Astrocyte (in vitro differentiated cells and primary cell): ENCODE measurements at places on chromosomes 5 and 9. TPM values are rescaled to one million over a fixed set of nuclear protein-coding genes. Genes with fewer than 3 reads are reported as not detected.

- no peak overlapping the region for H3K27ac ChIP-seq
- H3K4me1 ChIP-seq, result no peaks in the 10 kb centered on the region
- no peaks in the 10 kb centered on the region for H3K36me3 ChIP-seq
- no peaks in the 10 kb centered on the region for H3K27me3 ChIP-seq
- DNase-seq, result no peak
Measured at GRCh38 chr5:115472271-115473025, 72.1 kb downstream of the FEM1C start.

- peak; percentile 36 for DNase-seq
- H3K4me1 ChIP-seq, result peaks cover 12% of the 10 kb centered on the region
- no peaks in the 10 kb centered on the region for H3K27me3 ChIP-seq
- no peak overlapping the region for H3K4me3 ChIP-seq
- H3K27ac ChIP-seq, result peak overlapping the region; percentile 54
Measured at GRCh38 chr5:53430618-53431252, 49.7 kb upstream of the FST start.

GRCh38 chr9:14405176-14405706 is 91.3 kb upstream of the NFIB start:
- DNase-seq, result no peak
- H3K4me3 ChIP-seq, result no peak overlapping the region
- H3K4me1 ChIP-seq, result peaks cover 8% of the 10 kb centered on the region
- H3K36me3 ChIP-seq, result no peaks in the 10 kb centered on the region

- H3K4me1 ChIP-seq, result peaks cover 27% of the 10 kb centered on the region
- peak overlapping the region; percentile 1 for H3K4me3 ChIP-seq
- H3K27ac ChIP-seq, result peak overlapping the region; percentile 75
- H3K27me3 ChIP-seq, result no peaks in the 10 kb centered on the region
- peak; percentile 94 for DNase-seq
- H3K36me3 ChIP-seq, result peaks cover 13% of the 10 kb centered on the region
Measured at GRCh38 chr5:71601222-71602026, 14.3 kb downstream of the MCCC2 start.

The PTPN3 gene
- 0.79 and 1.1 TPM in 2 replicates for total RNA-seq

DNA sequence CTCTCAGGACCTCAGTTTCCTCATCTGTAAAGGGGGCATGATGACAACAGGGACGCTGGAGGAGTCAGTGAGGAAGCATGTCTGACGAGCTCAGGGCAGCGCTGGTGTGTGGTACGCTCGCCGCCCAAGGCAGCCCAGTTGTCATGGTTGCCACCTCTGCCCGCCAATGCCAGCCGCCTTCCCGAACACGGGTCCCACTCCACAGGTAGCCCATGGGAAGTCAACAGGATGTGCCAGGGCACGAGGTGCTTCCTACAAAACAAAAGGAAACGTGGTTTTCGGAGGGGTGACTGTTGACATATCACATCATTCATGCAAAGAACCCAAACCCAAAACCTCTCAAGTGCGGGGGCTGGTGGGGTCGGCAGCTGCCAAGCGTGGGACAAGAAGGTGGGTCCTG is 58.1 kb downstream of the NEK6 start:
- no peak overlapping the region for H3K27ac ChIP-seq
- peaks cover 20% of the 10 kb centered on the region for H3K36me3 ChIP-seq
- no peaks in the 10 kb centered on the region for H3K4me1 ChIP-seq

GRCh38 chr5:120456006-120456405 is 8.1 kb upstream of the PRR16 start:
- no peak overlapping the region for H3K4me3 ChIP-seq
- H3K4me1 ChIP-seq, result peaks cover 3% of the 10 kb centered on the region
- no peaks in the 10 kb centered on the region for H3K36me3 ChIP-seq
- H3K27me3 ChIP-seq, result no peaks in the 10 kb centered on the region

GRCh38 chr9:101081641-101082040 is 53.1 kb downstream of the PLPPR1 start:
- H3K4me3 ChIP-seq, result no peak overlapping the region
- H3K36me3 ChIP-seq, result no peaks in the 10 kb centered on the region
- no peak overlapping the region for H3K27ac ChIP-seq
- no peaks in the 10 kb centered on the region for H3K4me1 ChIP-seq
- DNase-seq, result no peak

- DNase-seq, result peak; percentile 43
- H3K27ac ChIP-seq, result no peak overlapping the region
- H3K4me3 ChIP-seq, result no peak overlapping the region
- H3K4me1 ChIP-seq, result peaks cover 6% of the 10 kb centered on the region
Measured at GRCh38 chr5:149618581-149619248, 37.4 kb downstream of the ARHGEF37 start.

DNA sequence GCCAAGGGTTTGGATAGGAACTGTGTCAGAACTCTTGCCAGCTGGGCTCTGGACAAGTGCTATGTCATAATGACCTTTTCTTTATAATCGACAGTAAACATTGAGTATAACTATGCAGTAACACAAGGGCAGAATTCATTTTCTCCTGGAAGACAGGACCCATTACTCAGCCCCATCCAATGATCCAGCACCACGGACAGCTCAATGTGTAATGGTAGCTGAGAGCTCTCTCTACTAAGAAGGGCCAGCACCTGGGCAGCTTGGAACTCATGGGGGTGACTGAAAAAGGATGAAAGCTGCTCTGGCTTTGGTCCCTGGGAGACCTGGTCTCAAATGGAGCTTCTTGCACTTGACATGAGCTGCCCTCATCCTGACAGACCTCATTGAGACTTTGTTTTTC is 347.8 kb downstream of the TRIM32 start:
- DNase-seq, result no peak
- H3K4me3 ChIP-seq, result no peak overlapping the region
- no peaks in the 10 kb centered on the region for H3K27me3 ChIP-seq
- no peaks in the 10 kb centered on the region for H3K4me1 ChIP-seq

The CDH10 gene
- total RNA-seq, result 6.4 and 6.9 TPM in 2 replicates

The ENG gene
- 1.2 and 1.5 TPM in 2 replicates for total RNA-seq

GRCh38 chr9:101925498-101925897 is 187.1 kb upstream of the GRIN3A start:
- H3K4me1 ChIP-seq, result no peaks in the 10 kb centered on the region
- H3K36me3 ChIP-seq, result no peaks in the 10 kb centered on the region
- no peak for DNase-seq
- H3K27me3 ChIP-seq, result no peaks in the 10 kb centered on the region
- no peak overlapping the region for H3K4me3 ChIP-seq

DNA sequence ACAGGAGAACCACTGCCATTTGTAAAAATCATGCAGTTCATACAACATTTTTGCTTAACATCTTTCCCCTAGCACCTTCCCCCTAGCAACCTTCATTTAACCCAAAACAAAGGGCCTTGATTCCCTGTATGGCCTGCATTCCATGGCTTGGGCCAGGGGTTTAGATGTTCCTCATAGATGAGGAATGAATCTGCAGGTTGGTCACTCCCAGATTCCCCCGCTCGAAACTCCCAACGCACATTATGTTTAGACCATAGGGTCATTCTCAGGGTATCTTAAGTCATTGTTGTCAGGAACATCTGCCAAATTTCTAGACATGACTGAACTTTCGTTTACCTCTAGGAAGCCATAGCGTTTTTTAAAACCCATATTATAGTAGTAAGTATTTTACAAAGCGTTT is 282.2 kb upstream of the VLDLR start:
- H3K27ac ChIP-seq, result no peak overlapping the region
- no peaks in the 10 kb centered on the region for H3K4me1 ChIP-seq
- H3K36me3 ChIP-seq, result no peaks in the 10 kb centered on the region
- no peak for DNase-seq

- no peaks in the 10 kb centered on the region for H3K36me3 ChIP-seq
- H3K27ac ChIP-seq, result no peak overlapping the region
- H3K27me3 ChIP-seq, result no peaks in the 10 kb centered on the region
- H3K4me3 ChIP-seq, result no peak overlapping the region
- H3K4me1 ChIP-seq, result no peaks in the 10 kb centered on the region
Measured at GRCh38 chr5:1227667-1228066, 2.5 kb downstream of the SLC6A18 start.

DNA sequence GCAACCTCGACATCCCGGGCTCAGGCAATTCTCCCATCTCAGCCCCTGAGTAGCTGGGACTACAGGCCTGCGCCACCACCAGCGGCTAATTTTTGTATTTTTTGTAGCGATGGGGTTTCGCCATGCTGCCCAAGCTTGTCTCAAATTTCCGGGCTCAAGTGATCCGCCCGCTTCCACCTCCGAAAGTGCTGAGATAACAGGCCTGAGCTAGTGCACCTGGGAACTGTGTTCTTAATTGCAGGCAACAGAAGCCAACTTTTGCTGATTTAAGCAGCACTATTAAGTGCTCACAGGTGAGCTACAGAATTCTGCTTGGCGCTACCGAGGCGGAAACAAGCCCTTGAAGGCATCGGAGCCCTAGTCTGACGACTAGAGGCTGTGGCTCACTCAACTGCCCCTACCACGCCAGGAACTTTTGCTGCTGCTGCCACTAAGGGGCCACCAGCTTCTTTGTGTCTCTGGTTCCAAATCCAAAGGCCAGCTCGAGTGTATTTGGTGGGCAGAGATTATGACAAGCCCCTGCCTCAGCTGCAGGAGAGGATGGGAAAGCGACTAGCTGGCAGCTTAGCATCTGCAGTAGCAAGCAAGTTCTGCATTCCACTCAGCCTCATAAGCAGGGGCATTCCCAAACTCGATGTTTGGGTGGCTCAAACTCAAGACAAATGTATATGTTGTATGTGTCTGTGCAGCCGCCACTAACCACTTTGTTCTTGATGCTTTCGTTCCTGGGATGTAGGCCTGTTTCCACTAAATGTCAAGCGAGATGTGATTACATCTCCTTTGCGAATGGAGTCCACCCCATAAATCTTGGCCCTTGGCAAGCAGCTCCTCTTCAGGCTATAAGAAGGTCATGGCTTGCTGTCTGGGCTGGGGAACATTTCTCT is 10.6 kb upstream of the HMCN2 start:
- H3K4me1 ChIP-seq, result no peaks in the 10 kb centered on the region
- peaks cover 9% of the 10 kb centered on the region for H3K27me3 ChIP-seq
- H3K4me3 ChIP-seq, result no peak overlapping the region
- H3K27ac ChIP-seq, result no peak overlapping the region

DNA sequence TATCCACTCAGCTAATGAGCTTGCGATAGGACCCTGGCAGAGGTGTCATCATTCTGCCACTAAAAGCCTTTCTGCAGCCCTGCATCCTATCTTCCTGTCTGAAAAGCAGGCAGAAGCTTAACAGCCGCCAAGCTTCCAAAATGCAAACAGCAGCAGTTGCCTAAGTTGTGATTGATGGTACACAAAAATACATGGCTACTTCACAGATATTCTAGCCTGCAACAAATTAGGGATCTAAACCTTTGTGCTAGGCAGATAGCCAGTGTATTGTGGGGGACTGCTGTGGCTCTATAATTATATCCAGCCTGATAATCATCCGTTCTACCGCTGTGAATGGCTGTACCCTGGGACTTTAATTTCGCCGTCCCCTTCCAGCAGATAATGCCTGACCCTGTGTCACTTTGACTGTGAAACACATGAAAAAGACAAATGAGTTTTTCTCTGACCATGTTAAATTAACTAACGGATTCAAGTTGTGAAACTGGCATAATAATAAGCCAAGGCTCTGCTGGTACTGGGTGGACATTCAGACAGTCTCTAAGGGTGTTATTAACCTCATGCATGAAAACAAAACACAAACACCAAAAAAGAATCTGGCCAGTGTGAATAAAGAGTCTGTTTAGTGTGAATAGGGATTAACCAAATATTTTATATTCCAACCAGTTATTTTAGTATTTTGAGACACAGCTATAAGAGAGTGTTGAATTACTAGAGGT is 45.9 kb downstream of the SEMA6A start:
- no peak overlapping the region for H3K4me3 ChIP-seq
- peaks cover 18% of the 10 kb centered on the region for H3K27me3 ChIP-seq
- H3K27ac ChIP-seq, result no peak overlapping the region
- no peaks in the 10 kb centered on the region for H3K36me3 ChIP-seq
- no peak for DNase-seq
- H3K4me1 ChIP-seq, result no peaks in the 10 kb centered on the region

DNA sequence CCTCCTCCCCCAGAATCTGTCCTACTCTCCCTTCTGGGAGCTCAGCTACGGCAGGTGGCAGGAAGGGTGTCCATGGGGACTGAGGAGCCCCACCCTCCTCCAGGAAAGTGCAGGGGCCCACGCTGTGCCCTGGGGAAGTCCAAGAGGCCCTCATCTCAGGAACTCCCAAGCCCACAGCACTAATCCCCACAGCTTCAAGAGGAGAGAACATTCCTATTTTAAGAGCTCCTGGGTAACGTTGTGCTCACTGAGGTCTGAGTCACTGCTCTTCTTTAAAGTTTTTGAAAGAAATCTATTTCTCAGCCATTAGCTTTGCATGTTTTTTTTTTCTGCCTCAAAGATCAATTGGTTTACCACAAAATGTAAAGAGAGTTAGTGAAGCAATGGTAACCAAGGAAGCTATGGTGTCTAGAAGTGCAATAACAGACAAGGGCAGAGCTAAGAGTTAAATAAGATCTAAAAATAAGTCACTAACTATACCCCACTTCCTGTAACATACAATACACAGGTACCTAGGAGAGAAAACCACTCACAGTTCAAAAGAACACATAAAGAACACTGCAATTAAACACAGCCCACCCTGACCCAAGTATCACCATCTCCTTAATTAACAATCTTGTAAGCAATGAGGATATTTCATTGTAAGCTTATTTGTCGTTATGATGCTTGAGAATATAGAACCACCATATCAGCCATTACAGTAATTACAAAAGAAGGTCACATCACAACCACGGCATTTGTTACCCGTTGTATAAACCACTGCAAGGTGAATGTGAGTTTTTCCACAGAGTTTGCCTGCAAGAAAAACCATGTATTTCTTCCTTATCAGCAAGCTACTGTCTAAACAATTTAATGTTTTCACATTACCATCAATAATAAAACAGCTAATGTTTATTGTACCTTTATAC is 382.3 kb upstream of the SLC30A5 start:
- H3K4me1 ChIP-seq, result no peaks in the 10 kb centered on the region
- no peaks in the 10 kb centered on the region for H3K27me3 ChIP-seq
- no peak for DNase-seq
- H3K4me3 ChIP-seq, result no peak overlapping the region
- H3K36me3 ChIP-seq, result no peaks in the 10 kb centered on the region

GRCh38 chr9:120436983-120437475 is 142.9 kb downstream of the CDK5RAP2 start:
- no peaks in the 10 kb centered on the region for H3K27me3 ChIP-seq
- H3K36me3 ChIP-seq, result peaks cover 14% of the 10 kb centered on the region
- no peak overlapping the region for H3K4me3 ChIP-seq
- H3K27ac ChIP-seq, result no peak overlapping the region
- DNase-seq, result no peak
- H3K4me1 ChIP-seq, result peaks cover 14% of the 10 kb centered on the region

DNA sequence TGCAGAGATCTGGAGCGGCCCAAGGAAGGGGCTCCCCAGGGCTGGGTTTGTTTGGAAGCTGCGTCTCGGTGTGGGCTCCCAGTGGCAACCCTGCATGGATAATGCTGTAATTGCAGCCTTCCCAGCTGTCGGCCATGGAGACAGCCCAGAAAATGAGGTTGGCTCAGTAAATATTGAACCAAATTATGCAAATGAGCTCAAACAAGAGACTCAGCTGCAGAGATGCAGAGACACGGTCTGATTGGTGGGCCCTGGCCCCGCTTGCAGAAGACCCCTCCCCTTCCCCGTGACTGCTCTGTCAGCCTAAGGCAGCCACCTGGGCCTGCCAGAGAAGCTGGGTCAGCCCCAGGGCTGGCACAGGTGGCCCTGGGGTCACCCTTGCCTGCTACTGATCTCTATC is 75.9 kb downstream of the RAD23B start:
- DNase-seq, result no peak
- H3K27me3 ChIP-seq, result peaks cover 2% of the 10 kb centered on the region
- H3K36me3 ChIP-seq, result no peaks in the 10 kb centered on the region
- no peak overlapping the region for H3K4me3 ChIP-seq

The IFNA13 gene
- total RNA-seq, result not detected in 2 replicates

GRCh38 chr9:79524266-79524665 is 47.5 kb upstream of the TLE4 start:
- H3K27me3 ChIP-seq, result no peaks in the 10 kb centered on the region
- peak; percentile 64 for DNase-seq
- H3K4me1 ChIP-seq, result no peaks in the 10 kb centered on the region
- H3K27ac ChIP-seq, result no peak overlapping the region
